ENCODE measurements at places on chromosomes 3 and 15. TPM values are rescaled to one million over a fixed set of nuclear protein-coding genes. Genes with fewer than 3 reads are reported as not detected.

GRCh38 chr15:98138910-98139309 is 178.4 kb downstream of the ARRDC4 start:
- no peak for DNase-seq

GRCh38 chr15:61088675-61089074 is 140.4 kb downstream of the RORA start:
- DNase-seq: no peak

GNAT1 gene
- total RNA-seq: not detected

VILL gene
- 12.5 TPM for total RNA-seq

CX3CR1 gene
- total RNA-seq: 0.79 TPM
